Heart left ventricle (tissue), 16 donors: ENCODE measurements at places on chromosomes 1 and 21.

- DNase-seq: no peak
Measured at GRCh38 chr21:33033094-33033951, 7.6 kb downstream of the OLIG2 start.

- no peak for DNase-seq
Measured at GRCh38 chr1:228154021-228154669, 4.4 kb downstream of the GJC2 start.

DNA sequence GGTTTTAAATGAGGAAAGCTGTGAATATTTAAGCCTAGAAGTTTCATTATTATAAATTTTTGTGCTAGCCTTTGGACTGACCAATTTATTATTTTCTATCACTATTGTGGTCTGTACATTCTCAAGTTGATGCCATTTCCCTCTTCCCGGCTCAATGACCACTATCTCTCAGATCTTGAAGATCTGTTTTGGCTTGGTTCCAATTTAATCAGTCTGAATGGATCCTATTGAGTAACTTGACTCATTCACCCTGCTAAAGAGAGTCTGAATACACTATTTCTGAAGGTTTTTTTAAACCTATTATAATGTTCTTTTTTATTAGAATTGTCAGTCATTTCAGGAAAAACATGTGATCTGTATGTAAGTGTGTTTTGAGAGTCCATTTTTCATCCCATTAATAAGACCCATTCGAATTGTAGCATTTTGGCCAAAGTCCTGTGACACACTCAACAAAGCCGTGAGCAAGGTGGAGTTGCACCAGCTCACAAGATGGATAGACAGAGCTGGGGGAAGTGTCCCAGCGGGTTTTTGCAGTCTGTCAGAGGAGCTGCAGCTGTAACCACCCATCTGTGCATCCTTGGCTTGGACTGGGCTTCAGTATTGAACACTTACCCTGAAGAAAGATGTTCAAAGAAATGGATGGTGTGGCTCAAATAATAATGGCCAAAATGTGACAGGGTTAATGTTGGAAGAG, 145.6 kb downstream of the NFIA start:
- no peak for DNase-seq

DNA sequence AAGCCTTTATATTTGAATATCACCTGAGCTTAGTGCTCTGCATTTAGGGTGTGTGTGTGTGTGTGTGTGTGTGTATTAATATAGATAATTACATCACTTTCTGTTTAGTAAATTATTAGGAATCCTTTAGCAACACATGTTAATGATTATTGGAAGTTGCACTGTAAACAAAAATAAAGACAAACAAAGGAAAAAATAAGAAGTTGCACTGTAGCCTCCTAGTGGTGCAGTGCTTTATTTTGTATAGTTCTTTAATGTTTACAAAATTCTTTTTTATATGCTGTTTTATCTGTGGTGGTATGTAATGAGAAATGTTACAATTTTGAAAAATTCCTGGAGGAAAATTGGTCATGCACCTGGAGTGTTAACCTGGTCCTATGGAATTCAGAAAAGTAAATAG, 69.2 kb downstream of the UBE4B start:
- no peak for DNase-seq

DNA sequence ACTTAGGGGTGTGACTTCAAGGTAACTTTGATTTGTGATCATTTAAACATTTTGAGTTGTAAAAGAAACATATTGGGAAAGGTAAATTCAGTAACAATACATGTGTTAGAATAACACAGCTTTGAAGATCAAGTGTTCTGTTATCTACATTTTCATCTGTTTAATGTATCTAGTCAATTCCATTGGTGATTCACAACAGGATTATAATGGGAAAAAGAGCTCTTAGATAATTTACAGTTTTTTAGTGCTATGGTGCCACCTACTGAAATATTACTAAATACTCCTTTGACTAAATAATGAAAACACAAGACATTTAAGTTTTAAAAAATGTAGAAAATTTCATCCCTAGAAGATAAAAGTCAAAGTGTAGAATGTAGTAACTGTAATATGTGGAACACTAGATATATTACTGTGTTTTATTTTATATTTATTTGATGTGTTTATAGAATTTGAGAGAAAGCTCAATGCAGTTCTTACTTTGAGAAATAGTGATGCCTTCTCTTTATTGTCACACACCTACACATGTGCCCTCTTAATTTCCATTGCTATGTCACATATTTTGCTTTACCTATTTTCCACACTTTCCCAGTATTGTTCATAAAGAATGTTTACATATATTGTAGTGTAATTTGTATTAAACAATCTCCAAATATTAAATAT, 47.4 kb downstream of the PTPRC start:
- DNase-seq: no peak
